ENCODE measurements at places on chromosomes 2 and 18.

- no peak for DNase-seq
Observed at GRCh38 chr2:240963868-240964703, 34.3 kb upstream of the SNED1 start.

DNA sequence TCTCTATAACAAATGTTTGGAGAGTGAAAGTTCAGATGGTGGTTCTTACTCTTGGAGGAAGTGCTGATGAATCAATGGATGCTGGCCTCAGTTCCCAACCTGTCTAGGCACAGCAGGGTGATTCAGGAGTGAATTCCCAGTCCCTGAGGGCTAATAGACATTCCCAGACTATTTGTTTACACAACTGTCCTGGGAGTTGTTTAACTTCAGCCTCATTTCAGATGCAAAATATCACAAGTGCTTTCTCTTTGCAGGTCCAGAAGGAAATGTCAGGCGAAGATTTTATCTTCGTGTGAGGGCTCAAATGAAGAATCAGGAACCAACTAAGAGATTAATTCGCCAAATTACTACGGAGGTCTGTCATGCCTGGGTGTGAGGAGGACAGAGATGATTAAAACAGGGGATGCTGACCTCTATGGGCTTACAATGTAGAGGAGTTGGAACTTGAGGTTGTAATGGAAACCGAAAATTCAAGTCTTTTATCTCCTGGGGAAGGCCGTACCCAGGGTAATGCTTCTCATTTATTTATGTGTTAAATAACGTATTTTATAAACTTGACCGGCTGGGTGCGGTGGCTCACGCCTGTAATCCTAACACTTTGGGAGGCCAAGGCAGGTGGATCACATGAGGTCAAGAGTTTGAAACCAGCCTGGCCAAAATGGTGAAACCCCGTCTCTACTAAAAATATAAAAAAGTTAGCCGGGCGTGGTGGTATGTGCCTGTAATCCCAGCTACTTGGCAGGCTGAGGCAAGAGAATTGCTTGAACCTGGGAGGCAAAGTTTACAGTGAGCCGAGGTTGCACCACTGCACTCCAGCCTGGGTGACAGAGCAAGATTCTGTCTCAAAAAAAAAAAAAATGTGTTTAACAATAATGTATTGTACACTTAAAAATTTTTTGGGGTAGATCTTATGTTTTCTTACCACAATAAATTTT is 38.7 kb upstream of the SLC1A4 start:
- no peak for DNase-seq

- DNase-seq: peak; percentile 66
Observed at GRCh38 chr2:85741833-85742455, 11.8 kb upstream of the ATOH8 start.

DNA sequence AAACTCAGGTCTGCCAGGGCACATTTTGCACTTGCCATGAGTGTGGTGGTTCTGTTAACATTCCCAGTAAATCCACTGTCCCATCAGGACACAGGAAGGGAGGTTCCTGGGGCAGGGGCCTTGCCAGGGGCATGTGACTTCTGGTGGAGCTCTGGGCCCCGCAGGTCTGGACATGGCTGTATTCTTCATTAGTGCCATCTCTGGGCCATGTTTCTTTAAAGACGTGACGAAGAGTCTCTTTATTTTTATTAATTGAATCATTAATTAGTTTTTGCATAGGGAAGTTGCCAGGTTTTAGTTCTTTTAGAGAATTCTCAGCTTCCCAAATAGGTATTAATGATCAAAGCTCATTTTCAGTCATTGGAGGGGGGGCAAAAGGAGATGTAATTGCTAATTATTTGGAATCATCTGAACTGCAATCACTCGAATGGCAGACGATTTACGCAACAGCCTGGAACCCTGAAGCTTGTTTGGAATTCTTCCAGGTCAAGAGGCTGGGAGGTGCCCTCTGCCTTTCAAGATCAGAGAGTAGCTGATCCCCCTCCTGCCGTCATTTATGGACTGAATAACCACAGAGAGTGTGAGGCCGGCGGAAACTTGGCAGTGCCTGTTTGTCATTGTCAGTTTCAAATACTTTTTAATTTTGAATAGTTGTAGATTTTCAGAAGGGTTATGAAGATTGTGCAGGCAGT is 106.2 kb downstream of the RTP5 start:
- DNase-seq: peak; percentile 35

GRCh38 chr2:201263779-201264178 is 3.4 kb downstream of the CASP8 start:
- no peak for DNase-seq

GRCh38 chr2:47092465-47092864 is 62.6 kb downstream of the STPG4 start:
- no peak for DNase-seq

- peak; percentile 15 for DNase-seq
Observed at GRCh38 chr2:236176417-236176816, 8.2 kb upstream of the GBX2 start.

DNA sequence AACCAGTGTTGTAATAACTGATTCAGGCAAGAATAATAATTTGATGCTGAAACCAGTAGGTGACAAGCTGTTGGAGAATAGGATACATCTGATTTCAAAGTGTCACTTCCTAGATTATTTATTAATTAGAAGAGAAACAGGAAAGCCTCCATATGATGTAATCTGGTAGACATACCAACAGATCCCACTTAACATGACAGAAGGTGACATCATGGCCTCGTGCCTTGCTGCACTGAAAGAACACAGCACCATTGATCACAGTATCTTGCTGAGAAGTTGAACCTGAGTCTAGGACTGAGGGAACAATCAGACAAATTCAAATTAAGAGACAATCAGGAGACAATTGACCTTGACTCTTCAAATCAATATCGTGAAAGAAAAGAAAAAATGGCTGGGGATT is 131.6 kb upstream of the DLGAP1 start:
- peak; percentile 58 for DNase-seq

DNA sequence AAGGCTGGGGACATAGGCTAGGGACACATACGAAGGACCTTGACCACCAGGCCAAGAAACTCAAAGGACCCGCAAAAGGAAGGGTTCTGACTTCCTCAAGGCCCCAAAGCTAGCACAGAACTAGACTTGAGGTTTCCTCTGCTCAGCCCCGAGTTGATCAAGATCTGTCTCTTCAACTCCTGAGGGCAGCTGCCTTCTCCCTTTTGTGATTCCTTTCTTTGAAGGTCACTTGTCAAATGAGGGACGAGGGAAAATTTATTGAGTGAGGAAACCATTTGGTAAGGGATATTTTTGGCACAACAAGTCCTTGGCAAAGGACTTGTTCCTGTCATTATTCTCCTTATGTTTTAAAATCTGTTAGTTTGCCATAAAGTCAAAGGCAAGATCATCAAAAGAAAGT is 12.3 kb upstream of the ROCK2 start:
- no peak for DNase-seq

GRCh38 chr2:174035117-174035635 is 70.0 kb upstream of the SP3 start:
- DNase-seq: no peak

DNA sequence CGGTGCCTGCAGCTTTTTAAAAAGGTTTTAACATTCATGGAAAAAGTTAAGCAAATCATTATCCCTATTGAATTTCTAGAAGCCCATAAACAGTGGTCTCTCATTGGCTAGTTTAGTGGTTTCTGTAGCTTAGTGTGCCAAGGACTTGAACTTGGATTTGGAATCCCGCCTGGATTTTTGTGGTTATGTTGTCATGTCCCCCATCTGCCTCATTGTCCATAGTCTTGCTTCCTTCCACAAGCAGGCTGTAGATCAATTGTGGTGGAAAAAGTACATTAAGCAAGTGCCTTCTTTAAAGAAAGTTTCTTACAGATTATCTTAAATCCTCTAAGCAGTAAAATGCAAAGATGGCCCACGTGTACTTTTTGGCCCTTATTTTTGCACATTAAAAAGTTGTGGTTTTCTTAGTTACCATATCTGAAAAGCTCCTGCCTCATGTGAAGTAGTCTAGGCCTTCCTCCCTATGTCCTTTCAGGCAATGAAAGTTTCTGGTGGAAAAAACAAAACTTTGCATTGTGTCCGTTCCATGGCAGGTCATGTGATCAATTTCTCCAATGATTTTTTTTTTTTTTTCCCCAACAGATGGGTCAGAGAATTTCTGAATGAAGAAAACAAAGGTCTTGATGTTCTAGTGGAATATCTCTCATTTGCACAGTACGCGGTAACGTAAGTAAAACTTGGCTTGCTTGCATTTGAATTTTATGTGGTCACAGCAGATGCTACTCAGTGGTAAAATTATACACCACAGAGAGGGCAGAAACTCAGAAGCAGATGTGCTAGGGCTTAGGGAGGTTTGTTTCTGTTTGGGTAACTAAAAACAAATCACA is 158.9 kb downstream of the PRPF40A start:
- no peak for DNase-seq

DNA sequence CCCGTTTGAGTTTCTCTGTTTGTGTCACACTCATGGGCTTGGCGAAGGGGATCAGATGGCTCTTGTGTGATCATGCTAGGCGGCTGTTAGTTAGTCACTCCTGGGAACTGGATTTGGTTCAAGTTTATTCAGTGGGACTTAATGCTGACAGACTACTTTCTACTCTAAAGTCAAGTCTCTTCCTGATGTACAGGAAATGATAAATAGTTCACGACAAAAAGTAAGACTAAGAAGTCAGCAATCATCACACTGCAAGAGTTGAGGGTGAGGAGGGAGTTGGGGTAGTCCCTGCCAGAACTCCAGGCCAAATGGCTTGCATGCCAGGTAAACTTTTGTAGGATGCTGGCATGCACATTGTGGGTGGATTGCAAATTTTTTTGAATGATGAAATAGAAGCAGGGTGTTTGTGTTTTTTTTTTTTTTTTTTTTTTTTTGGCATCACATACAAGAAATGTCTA is 25.1 kb upstream of the CCL20 start:
- no peak for DNase-seq

DNA sequence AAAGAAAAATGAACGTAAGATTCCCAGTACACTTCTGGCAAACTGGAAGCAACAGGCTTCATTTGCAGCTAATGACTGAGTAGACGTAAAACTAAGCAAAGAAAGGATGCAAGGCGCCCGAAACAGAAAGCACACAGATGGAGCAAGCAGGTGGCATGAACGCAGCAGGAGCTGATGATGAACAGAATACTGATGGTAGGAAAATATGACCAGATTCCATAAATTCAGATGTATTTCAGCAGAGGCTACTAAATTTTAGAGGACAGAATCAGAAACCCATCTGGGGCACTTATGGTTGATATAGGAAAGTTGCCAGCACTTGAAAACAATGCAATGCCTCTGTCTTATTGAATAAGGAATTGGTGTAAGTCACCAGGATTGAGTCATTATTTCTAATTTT is 658.7 kb upstream of the LINC00305 start:
- no peak for DNase-seq

- no peak for DNase-seq
Observed at GRCh38 chr18:8095947-8096570, 513.2 kb upstream of the RAB12 start.
